Stimulated activated naive CD4-positive, alpha-beta T cell (primary cell): ENCODE measurements at places on chromosomes 3 and 15.
A peak's percentile ranks its signal among the peaks of the same experiment; 100 is the strongest.

GRCh38 chr3:123279121-123279520, 77.4 kb downstream of the SEC22A start:
- no peak for DNase-seq

DNA sequence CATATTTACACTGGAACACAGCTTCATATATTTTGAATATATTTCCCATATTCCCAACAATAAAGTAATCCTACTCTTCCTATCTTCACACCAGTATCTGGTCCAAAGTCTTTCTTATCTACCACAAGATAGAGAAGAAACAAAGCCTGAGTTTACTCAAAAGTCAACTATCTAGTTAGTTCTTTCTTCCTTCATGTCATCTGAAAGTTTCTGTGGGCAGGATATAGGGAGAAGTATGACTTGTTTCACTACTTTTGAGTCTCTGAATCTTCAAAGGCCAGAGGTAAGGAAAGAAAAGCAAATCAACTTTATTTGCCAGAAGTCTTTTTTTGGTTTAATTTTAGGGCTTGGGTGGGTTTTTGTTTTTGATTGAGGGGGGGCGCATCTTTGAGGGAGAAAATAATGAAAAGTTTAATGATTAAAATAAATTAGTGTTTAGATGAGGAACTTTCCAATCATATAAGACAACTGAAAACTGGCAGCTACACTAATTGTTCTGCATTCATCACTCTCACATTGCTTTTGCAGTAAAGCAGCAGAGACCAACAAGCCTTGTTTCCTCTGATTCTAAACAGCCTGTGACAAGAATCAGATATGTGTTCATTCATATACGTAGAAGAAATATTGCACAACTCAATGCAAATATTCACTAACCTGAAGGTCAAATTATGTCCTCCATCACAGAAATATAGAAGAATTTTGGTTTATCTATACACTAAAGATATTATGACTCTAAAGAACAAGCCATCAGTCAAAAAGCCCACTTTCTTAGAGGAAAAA, 421.4 kb downstream of the SHQ1 start:
- DNase-seq, result no peak

DNA sequence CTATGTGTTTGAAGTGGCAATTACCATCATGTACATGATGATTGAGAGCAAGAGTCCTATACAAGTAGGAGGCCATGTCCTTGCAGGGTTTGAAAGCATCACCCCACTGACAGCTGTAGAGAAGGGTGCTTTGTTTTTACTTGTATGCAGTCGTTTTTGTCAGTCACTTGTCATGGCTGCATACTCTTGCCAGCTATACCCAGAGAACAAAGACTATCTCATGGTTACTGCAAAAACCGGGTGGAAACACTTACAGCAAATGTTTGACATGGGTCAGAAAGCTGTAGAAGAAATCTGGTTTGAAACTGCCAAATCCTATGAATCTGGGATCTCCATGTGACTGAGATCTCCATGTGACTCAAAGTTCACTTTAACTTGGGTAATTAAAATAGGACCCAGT, 6.9 kb upstream of the PSMA4 start:
- DNase-seq, result no peak

DNA sequence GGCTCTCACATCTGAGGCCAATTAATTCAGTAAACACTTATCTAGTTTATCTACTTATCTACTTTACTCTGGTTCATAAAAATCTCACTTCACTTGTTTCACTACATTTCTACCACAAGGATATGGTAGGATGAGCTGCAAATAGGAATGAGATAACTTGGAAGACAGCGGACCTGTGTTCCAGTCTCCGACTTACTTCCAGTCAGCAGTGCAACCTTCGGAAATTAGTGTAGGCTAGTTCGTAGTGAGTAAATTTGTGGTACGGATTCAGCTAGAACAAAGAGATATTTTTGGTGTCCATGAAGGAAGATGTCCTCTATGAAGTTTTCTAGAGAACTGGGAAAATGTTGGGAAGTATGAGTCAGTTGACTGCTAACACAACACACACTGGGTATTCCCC, 66.3 kb downstream of the TPRG1 start:
- no peak for DNase-seq

GRCh38 chr3:43770426-43771103, 79.8 kb downstream of the ABHD5 start:
- no peak for DNase-seq

DNA sequence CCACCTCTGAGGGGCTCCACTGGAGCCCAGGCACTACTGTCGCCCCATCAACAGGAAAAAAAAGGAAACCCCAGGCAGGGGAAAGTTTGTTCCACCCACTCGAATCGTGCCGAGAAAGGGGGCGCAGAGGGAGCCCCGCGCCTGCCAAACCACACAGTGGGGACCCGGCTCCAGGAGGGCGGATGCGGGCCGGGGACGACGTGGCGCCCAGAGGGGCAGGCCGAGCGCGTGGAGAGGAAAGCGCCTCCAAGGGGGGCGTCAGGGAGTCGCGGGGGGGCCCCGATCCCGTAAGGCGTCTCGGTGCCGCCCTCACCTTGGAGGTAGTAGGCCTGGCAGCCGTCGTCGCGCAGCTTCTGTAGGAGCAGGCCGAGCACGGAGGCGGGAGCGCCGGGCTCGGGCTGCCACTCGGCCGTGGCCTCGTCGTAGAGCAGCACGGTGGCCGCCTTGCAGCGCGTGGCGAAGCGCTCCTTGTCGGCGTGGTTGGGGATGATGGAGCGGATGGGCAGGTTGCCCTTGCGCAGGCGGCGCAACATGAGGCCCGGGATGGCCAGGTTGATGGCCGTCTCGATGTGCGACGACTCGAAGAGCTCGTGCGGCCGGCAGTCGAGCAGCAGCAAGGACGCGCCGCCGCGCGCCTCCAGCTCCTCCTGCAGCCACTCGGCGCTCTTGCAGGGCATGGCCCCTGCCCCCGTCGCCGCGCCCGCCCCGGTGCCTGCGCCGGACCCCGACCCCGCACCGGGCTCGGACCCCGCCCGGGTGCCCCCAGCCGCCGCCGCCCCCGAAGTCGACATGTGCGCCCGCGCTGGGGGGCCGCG, 627 bp downstream of the DUSP7 start:
- peak; percentile 63 for DNase-seq

- no peak for DNase-seq
Observed at GRCh38 chr3:148528024-148528423, 169.7 kb upstream of the AGTR1 start.

DNA sequence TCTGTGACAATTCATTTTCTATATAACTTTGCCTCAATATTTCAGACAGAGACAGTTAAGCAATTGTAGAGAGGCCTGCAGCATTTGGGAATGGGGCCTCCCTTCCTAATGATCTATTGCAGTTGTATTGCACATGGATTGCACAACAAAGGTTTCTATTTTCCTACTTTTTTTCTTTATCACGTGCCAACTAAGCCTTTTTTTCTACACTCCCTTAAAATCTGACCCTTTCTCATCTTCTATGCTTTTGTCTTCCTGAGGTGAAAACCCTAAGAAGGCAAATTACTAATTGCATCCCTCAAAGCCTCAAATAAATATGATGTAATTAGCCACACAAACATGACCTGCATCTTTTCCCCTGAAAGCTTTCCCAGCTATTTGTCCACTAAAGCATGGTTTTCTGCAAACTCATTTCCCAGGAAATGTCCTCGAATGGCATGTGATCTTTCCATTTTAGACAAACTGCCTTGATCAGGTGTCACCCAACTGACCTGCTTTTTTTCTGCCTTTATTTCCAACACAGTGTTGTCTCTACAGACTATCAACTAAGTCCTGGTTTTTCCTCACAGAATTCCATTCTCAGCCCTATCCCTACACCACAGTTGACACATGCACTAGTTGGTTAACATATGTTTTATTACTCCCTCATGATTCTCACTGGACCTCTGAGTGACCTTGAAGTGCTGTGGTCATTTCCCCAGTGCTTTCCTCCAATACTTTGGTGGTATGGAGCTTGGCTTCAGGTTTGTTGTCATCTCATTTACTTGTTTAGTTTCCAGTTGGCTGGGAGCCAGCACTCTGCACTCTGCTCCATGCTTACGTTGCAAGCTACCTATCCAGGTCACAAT, 31.9 kb upstream of the TSC22D2 start:
- no peak for DNase-seq

DNA sequence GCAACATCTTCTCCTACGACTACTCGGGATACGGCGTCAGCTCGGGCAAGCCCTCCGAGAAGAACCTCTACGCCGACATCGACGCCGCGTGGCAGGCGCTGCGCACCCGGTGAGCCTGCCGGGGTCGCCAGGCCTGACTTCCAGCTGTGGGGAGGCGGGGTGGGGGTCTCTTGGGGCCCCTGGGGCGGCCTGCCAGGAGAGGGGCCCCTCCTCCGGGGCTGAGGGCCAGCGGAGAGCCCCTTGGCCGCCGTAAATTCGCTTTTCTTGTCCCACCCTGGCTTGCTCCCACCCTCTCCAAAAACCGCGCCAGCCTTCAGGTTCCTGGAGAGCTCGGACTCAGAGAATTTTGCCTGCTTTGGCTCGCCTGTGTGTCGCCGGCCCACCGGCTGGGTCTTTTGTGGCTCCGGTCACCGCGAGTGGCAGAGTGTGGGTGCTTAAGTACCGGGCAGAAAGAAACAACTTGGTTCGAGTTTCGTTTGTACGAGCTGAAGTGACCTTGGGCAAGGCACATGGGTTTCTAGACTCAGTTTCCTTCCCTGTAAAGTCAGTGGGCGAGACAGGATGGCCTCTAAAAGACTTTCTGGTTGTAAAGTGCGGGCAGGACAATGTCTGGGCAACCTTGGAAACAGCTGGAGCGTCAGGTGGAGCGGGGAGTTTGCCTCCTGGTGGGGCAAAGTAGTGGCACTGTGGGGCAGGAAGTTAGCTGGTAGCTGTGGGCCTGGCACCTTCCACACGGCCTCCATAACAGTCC, 976 bp downstream of the ABHD17C start:
- no peak for DNase-seq

DNA sequence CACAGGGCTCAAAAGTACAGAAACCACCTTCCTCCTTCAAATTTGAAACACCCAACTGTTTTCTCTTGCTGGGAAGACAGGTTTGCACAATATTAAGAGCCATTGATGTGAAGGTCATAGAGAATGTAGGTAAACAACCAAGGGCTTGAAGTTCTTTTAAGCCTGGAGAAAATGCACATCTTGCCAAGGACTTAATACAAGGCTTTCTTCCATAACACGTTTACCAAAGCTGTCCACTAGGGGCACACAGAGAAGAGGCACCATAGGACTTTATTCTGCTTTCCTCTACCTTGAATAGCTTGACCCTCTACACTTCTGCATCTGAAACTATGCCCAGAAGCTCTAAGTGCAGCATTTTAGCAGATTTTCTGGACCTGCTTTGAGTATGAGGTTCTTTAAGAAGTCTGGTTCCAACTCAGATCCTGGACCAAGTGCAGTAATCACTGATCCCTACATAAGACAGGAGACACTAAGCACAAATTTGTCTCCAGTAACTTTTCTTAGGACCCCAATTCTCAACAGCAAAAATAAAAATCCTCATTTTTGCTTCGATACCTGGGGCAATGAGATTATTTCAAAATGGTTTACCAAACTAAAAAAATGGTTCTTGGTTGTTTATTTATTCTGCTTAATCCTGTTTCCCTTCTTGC, 138.0 kb downstream of the FBN1 start:
- no peak for DNase-seq
